ENCODE measurements at places on chromosomes 5 and 9.

DNA sequence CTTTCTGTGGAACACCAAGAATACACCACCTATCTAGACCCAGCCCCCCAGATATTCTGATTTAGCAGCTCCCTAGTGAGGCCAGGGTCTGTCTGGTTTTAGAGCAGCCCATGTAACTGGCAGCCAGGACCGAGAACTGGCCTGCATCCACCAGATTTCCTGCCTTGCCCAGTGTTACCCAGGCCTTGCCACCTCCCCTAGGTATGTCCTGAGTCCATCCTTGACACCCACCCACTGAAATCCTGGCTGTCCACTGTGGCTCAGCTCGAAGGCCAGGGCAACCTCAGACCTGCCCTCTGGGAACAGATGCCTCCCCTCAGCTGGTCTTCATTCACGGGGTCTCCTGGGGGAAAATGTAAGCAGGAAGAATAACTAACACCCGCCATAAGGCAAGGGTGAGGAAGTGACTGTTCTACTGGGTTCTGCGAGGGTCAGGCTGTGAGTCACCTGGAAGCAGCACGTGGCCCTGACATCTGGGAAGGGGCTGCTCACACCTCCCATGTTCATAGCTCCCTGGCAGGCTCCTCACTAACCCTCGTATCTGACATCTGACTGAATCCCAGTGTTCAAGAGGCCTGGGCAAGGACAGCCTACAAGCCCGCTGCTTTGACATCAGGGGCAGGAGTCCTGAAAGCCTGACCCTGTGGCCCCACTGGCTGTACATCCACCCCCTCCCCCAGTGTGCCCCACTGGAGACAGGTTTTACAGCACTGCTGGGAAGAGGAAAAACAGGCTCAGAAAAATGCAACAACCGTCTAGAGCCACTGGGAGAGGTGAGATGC is 72.7 kb downstream of the SEMA4D start:
- no peak for DNase-seq

- DNase-seq: no peak
Observed at GRCh38 chr5:82068723-82069122, 96.9 kb downstream of the ATG10 start.

GRCh38 chr5:147901599-147902039 is 4.7 kb downstream of the C5orf46 start:
- no peak for DNase-seq

DNA sequence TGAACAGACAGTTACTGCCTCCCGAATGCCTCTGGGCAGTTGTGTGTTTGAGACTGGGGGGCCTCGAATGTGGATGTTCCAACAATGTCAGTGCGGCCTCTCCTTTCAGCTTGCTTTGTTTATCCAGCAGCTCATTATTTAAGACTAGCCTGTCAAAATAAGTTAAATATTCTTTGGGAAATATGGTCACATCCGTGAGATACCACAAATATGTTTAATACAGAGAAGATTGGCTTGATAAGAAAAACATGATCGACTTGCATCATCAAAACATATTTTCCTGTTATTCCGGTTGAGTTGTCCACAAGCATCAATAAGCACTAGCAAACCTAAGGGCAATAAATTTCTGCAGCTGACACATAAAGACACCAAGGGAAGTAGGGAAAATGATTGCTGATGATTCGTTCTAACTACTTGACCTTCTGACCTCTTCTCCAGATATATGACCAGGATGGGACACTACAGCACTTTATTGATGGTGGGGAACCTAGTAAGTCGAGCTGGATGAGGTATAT is 66.5 kb downstream of the PRDM6 start:
- no peak for DNase-seq

GRCh38 chr9:109251080-109251775 is 69.6 kb downstream of the EPB41L4B start:
- no peak for DNase-seq

Measured in stimulated activated CD8-positive, alpha-beta memory T cell treated with anti-CD3 and anti-CD28 coated beads, Interleukin-7, amount 100 ng/mL, for 48 hours (primary cell).